ENCODE measurements at places on chromosomes 2 and 18.

DNA sequence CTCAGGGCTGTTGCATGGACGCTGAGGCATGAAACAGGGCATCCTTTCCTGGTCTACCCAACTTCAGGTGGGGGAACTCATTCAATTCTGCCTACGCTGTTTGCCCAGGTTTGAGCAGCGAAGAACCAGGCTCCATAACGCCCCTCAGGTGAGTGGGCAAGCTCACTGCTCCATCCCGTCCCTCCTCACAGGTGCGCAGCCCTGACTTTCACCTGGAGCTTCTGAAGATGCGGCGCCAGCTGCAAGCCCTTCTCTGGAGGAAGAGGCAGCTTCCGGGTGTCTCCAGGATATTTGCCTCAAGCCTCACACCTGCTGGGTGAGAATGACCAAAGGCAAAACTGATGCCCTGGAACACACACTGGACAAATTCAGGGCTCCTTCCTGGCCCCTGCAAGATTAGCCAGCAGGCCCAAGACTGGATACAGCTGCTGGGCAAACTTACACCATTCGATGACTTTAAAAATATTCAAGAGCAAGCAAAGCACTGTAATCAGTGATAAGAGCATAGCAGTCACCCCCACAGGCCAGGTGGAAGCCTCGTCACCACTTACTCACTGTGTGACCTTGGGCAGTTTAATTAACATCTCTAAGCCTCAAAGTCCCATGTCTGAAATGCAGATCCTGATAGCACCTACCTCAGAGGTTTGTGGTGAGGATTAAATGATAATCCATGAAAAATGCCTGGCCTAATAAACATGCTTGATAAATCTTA, 97.7 kb downstream of the GYPC start:
- no peak for DNase-seq

GRCh38 chr2:164302786-164303185, 318.5 kb downstream of the GRB14 start:
- no peak for DNase-seq

GRCh38 chr2:95526360-95527341, 42.1 kb upstream of the TRIM43B start:
- no peak for DNase-seq

GRCh38 chr2:211609127-211609526, 929.5 kb downstream of the ERBB4 start:
- DNase-seq = no peak

- DNase-seq = no peak
Measured at GRCh38 chr18:40962784-40963183, 992.2 kb upstream of the PIK3C3 start.

GRCh38 chr18:7950380-7951136, 383.4 kb downstream of the PTPRM start:
- no peak for DNase-seq

- DNase-seq = no peak
Measured at GRCh38 chr2:234496055-234496834, 636 bp downstream of the ARL4C start.

- DNase-seq = no peak
Measured at GRCh38 chr18:51390702-51391101, 193.2 kb upstream of the MEX3C start.

DNA sequence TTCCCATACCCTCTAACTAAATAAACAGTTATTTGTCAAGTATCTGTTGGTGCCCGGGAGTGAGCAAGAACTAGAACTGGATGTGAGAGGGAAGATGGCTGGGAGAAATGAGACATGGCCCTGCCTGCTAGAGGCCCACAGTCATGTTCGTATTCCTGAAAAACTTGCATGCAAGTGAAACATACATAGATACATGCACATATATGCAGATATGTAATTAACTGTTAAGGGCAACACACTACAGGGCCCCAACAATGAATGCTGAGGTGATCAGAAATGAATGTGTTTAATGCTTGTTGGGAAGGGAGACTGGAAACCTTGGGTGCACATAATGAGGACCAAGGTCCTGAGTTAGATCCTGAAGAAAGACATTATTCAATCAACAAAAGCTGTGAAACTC, 49.8 kb downstream of the ADD2 start:
- no peak for DNase-seq

DNA sequence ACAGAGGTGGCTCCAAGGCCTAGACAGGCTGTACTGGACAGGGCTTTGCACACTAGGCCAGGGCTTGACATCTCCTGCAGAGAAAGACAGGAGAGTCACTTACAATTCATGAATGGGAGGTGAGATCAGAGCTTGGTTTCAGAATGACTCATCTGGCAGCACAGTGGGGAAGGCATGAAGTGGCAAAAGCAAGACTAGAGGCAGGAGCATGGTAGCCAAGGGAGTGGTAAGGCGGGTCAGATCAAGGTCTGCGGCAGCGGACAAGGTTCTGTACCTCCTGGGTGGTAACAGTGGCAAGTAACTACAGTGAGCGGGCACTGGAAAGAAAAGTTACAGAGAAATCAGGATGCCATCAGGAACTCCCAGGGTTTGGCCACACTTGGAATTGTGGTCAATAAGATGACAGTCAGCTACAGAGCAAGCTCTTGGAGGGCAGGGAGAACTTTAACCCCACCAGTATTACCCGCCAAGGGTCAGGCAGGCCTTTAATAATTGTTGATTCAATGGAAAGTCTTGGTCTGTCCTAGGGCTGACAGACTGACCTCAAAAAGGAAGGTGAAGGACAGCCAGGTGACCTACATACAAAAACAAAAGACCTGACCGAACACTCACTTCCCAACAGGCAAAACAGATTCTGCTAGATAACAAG, 5.7 kb downstream of the MCFD2 start:
- no peak for DNase-seq

GRCh38 chr2:126655500-126656430, at the start of gene GYPC:
TSS of gene GYPC (plus strand) at chr2:126656158. CDS start at chr2:126656264, 106 bp downstream.
- no peak for DNase-seq

DNA sequence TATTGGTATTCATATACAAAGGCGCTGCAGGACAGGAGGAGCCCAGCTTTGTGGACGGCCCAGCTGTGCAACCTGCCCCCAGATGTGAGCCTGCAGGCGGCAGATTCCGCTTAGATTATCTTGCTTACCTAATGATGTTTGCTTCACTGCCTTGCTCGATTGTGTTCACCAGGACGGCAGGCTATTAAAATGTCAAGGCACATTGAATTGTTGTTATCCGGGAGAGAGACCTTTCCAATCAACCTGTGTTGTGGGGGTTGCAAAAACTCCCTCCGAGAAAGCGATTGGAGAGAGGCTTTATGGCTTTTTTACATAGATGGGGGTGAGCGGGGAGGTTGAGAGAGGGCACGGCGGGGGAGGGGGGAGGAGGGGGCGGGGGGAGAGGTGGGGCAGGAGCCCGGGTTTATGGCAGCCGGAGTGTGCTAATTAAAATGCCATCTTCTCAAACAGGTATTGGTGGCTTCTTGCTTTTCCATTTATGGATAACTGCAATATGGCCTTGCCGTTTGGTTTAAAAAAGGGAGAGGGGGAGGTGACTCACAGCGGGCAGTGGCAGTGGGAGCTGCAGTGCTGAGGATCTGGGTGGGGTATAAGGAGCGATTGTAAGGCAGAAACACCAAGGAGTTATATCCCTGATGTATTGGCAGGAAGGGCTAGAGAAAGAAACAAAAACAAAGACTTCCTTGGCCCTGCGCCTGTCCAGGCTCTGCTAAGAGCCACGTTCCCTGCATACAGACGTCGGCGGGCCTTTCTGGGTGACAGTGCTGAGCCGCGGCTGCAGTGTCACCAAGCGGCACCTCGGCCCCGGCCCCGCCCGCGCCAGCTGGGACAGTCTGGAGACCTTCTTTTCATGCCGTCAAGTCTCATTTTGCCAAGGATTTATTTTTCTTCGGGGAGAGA, 97.2 kb downstream of the INSIG2 start:
- DNase-seq = no peak

DNA sequence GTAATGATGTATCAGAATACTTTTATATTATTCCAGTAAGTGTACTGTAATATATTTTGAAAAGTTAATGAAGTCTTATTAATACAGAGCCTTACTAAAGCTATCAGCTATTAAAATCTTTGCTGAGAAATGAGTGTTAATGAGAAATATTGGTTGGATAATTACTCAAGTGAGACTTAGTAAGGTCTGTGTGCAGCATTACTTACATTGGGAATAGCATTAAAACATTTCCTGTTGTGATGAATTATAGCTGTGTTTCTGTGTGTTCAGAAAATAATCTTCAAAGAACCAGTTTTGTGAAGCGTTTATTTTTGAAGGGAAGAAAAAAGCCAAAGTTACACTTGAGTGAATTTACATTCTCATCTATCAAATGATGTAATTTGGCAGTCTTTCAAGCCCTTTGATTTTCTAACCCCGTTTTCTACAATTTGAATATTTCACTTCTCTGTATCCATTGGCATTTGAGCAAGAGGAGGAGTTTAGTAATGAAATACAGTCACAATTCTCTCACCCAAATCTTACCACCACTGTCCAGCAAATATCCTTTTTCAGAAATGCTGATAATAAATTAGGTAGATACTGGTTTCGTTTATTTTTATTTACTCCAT, 123.5 kb upstream of the BOD1L2 start:
- DNase-seq = no peak

GRCh38 chr2:206154197-206154596, 5.0 kb downstream of the NDUFS1 start:
- no peak for DNase-seq

DNA sequence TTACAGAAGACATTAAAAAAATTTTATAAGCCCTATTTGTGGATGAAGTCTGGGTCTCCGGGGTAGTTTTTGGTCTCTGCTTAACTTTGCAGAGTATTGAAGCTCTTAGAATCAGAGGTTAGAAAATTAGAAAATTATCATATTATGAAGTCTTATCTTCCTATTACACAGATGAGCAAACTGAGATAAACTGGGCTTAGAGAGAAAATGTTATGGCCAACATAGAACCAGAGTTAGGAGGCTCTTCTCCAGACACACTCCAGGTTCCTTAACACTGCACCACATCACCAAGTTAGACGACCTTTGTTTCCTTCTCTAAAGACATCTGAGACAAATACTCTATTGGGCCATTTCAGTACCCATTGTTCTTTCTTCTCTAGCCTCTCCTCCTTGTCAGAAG, 36.7 kb upstream of the NEB start:
- no peak for DNase-seq

DNA sequence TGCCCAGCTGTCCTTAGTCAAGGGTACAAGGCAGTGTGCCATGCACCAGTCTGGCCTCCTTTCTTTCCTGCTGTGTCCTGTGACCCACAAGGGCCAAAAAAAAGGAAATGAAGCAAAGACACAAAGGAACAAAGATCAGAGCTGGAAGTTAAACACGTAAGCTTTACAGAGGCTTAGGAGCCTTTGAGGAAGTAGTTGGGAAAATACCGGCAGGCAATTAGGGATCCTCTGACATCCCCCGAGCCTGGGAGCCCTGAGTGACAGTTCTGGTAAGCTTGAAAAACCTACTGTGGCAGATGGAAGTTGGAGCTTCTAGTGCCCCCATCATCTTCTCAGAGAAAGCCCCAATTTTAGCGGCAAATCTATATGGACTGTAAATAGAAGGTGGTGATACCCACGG, 78.5 kb downstream of the SPRED2 start:
- no peak for DNase-seq

DNA sequence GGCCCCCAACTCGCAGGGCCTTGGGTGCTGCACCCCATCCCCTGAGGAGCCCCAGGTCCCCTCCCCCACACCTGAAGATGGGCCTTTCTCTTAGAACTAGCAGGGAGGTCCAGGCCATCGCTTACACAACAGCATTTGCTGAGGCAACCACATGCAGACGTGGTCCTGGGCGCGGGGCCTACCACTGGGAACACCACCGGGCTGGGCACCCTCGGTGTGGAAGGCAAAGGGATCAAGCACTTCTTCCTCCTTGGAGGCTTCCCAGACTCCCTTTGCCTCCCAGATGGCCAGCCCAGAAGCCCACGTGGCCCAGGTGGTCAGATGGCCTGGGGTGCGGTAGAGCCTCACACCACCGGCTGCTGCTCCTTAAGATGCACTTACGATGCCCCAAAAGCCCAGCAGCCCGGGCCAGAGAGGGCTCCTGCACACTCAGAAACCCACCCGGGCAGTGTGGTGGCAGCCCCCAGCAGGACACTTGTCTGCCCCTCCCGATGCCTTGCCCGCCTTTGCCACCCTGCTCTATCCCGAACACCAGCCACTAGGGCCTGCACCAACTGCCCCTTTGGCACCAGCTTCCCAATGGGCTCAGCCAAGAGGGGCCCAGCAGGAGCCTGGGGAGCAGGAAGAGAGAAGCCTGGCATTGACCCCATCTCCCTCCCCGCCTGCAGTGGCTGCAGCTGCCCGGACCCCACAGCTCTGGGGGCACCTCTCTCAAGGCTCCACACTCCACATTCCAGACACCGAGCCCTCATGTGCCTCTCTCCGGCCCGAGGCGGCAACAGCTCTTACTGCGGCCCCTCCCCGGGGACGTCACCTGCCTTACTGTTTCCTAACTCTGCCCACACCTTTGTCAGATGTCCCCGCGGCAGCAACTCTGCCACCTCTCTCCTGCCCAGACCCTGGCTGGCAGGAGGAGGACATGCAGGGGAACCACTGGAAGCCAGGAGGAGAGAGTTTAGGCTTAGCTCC, 13.9 kb upstream of the MLPH start:
- DNase-seq = no peak

GRCh38 chr18:21109936-21110712, 1.5 kb downstream of the ROCK1 start:
- DNase-seq = no peak

DNA sequence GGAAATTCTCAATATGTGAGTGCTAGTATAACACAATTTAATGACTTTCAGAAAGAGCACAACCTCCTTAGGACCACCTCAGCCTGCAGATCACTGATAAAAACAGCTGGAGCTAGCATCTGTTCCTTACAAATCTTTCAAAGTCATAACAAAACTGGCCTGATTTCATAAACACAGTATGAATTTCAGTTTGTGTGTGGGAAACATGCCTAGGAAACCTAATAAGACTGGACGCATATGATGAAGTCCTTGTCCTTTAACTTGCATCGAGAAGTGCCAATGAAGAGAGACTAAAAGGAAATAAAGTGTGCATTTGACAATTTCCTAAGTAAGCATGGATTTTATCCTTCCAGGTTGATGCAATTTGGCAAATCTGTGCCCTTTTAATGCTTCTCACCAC, 74.1 kb upstream of the KLHL14 start:
- no peak for DNase-seq

- DNase-seq = no peak
Measured at GRCh38 chr2:241895712-241896641, 26.4 kb downstream of the RTP5 start.

- no peak for DNase-seq
Measured at GRCh38 chr2:227817850-227818674, 4.4 kb downstream of the CCL20 start.

GRCh38 chr18:10252952-10253705, 201.3 kb upstream of the APCDD1 start:
- DNase-seq = no peak

DNA sequence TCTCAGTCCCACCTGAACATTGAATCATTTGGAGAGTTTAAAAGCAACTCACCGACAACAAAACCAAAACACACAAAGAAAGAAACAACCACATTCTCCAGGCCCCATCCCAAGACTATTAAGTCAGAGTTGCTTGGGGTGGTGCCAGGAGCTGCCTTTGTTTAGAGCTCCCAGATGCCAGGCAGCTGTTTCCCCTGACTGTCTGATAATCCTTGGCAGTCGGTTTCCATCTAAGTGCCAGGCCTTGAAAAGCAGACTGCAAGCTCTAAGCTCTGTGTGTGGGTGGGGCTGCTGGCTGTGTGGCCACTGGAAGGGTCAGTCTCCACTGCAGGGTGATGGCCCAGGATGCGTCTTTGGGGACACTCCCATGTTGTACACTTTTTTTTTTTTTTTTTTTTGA, 255.3 kb upstream of the AGAP1 start:
- DNase-seq = no peak

- DNase-seq = no peak
Measured at GRCh38 chr2:237156031-237156856, 70.6 kb downstream of the COPS8 start.

- DNase-seq = no peak
Measured at GRCh38 chr2:178005756-178006155, 66.8 kb downstream of the PDE11A start.

Measured in cortex of kidney (tissue), 1 donor.